ENCODE measurements at places on chromosomes 13 and 19. TPM values are rescaled to one million over a fixed set of nuclear protein-coding genes. Genes with fewer than 3 reads are reported as not detected.
A peak's percentile ranks its signal among the peaks of the same experiment; 100 is the strongest.

The EBI3 gene
- 0.29 TPM for total RNA-seq

The ACTL9 gene
- not detected for total RNA-seq

The TEX101 gene
- total RNA-seq: not detected

The TNNT1 gene
- total RNA-seq: 0.92 TPM

The SERTAD1 gene
- 10.0 TPM for total RNA-seq

The ZNF543 gene
- total RNA-seq: 4.5 TPM

The ZNF208 gene
- total RNA-seq: not detected

The ONECUT3 gene
- total RNA-seq: not detected

The AMH gene
- total RNA-seq: 7.5 TPM

The LENG9 gene
- 2.8 TPM for total RNA-seq

The IFNL1 gene
- not detected for total RNA-seq

The CGB1 gene
- not detected for total RNA-seq

The R3HDM4 gene
- 49.6 TPM for total RNA-seq

The LRRC63 gene
- total RNA-seq: not detected

The ZNF837 gene
- 1.4 TPM for total RNA-seq

DNA sequence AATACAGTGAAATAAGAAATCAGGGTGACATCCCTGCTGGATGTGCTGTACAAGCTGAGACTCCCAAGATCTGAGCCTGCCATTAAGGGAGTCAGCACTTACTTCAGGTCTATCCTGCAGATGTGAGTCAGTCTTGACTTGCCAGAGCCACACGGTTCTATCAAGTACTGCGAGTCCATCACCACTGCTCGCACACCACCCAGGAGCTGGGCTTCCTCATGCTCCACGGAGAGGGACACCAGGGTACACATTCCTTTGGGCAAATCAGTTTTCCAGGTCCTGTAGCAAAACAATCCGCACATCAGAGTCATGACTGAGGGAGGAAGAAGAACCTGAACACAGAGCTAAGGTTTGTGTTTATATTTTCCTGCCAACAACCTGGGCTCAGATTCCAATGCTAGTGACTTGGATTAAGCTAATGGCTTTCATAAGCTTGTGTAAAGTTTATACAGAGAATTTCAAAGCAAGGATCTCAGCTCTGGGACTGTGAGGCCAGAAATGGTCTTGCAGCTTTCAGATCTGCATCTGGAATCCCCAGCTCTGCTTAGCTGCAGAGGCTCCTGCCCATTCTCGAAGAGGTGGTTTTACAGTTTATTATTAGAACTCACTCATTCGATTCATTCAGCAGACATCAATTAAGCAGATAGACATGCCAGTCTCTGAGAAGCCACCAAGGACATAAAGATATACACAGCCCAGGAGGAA lies 90.6 kb downstream of the KL start:
- no peak for DNase-seq

DNA sequence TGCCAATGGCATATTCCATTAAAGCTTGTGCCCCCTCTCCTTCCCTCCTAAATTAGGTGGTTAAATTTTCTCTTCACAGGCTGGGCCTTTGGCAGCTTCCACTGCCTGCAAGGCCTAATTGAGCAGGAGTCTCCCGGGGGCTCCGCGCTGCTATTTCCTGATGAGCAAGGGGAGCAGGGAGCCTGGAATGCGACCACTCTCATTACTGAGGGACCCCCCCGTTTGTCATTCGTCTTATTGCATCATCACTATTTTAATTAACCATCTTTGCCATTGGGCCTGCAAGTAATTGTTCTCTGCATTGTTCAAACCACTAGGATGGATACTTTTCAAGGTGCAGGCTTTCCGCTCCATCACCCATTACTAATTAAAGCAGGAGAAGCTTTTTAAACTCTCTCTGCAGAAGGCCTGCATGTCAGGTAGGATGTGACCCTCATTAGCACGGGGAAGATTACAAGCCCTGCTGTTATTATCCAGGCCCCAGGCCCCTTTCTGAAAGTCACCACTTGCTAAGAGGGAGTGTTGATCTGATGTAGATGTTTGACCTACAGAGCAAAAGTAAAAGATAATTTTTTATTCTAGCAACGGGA lies 142.3 kb downstream of the OXGR1 start:
- no peak for DNase-seq

- peak; percentile 84 for DNase-seq
Observed at GRCh38 chr19:54164369-54165068, 5.0 kb upstream of the LENG1 start.

DNA sequence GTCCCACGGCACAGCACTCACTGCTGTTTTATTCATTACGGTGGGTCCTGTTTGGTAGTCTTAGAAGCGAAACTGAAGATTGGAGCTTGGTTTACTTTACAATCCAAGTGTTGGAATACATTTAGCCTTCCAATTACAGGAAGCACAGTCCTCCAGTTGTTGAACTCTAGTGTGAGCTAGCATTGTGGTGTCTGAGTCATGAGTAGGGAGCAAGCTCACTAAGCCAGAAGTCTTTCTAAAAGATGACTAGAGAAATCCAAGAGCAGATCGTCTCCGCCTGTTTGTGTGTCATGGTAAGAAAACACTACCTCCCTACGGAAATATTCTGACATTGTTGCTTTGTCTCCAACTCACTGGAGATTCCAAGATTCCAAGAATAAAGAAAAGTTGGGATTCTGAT lies 10.1 kb upstream of the SHISA2 start:
- DNase-seq: peak; percentile 14

GRCh38 chr19:49614096-49614833 lies 23.3 kb downstream of the PRR12 start:
- DNase-seq: peak; percentile 94

GRCh38 chr19:47363758-47364531 lies 14.8 kb downstream of the DHX34 start:
- DNase-seq: peak; percentile 85

GRCh38 chr19:40178756-40179155 lies 12.5 kb upstream of the MAP3K10 start:
- DNase-seq: no peak

DNA sequence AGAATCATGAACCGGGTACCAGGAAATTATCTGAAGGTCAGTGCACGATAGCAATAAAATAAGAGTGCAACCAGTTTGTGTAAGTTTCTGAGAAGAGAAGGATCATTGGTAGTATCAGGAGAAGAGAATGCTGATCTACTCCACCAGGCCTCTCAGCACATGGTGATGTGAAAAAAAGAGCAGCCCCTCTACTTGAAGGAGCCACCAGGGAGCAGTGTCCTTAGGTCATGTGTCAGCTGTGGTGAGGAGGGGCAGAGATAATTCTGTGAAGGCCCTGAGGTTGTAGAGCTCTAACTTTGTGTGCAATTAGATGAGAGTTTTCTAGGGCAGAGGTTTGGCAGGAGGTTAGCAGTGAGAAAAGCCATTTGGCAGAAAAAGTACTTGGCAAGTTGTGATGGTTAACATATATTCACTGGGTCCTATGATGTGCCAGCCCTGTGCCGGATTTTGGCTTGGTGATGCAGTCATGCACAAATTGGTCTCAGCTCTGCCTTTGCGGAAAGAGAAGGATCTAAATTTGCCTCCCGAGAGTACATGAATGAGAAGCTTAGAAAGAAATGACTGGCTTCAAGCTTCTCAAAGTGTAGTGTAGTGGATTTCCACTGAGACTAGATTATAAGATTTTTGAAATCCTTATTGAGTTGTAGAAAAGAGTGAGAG lies 19.2 kb upstream of the ZC3H13 start:
- DNase-seq: no peak

GRCh38 chr13:44407379-44407778 lies 33.8 kb downstream of the SERP2 start:
- no peak for DNase-seq

DNA sequence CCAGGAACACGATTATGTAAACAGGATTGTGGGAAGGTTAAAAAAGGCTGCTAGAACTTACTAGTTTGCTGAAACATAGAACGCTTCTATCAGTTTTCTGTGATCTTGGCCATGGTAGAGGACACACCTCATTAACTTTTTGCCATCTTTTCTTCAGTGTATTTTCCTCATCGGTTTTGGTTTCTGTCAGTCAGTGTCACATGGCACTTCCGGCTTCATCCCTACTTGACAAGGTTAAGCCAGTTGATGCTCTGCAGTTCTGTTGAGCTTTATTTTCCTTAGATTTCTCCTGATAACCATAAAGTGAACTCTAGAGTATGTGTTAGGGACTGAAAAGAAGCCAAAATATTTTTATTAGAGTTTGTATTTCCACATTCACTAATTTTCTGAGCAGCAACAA lies 147.5 kb downstream of the NDFIP2 start:
- no peak for DNase-seq

DNA sequence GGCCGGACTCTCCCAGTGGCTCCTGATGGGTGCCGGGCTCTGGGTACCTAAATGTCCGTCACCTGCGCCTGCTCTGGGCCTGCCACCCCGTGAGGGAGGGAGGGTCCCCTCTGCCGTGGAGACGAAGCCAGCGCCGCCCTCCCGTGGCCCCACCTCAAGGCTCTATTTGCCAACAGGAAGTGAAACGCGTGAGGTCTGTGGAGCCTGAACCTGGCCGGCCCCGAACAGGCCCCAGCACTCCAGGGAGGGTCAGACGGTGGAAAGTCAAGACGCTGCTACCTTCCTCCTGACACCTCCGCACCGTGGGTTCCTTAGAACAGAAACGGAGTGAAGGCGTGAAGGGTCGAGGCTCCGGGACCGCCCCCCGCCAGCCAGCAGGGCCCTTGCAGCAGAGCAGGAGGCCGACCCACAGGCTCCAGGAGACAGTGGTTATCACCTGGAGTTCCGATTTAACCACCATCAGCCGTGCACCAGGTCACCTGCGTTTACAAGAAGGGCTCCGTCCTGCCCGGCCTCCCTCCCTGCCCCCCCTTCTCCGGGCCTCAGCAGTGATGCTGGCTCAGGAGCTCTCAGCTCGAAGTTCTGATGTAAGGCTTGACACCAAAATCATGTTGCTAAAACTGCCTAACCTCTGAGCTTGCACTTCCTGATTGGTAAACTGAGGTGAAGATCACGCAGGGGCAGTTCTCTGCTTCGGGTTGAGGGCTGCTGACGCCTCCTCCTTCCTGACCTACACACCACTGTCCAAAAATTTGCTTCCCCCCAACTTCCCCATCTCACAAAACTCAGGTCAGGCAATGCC lies 50.9 kb upstream of the C13orf46 start:
- DNase-seq: no peak

DNA sequence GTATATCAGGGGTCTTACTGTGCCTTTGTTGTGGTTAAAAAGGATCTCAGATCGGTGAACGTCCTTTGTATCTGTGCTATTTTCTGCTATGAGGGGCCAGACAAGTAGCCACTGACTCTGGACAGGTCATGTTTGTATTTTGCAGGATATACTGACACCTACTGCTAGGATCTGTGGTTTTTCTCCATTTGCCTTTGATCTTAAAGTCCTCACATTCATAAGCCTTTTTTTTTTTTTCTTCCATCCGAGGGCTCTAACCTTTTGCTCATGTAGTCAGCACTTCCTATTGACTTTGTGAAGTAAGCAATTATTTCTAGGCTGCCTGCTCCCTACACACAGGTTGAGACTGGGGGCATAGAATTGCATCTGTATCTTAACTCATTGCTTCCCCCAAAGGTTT lies 106.2 kb downstream of the SLITRK5 start:
- no peak for DNase-seq

GRCh38 chr13:59133903-59134302 lies 1029.8 kb downstream of the DIAPH3 start:
- no peak for DNase-seq

DNA sequence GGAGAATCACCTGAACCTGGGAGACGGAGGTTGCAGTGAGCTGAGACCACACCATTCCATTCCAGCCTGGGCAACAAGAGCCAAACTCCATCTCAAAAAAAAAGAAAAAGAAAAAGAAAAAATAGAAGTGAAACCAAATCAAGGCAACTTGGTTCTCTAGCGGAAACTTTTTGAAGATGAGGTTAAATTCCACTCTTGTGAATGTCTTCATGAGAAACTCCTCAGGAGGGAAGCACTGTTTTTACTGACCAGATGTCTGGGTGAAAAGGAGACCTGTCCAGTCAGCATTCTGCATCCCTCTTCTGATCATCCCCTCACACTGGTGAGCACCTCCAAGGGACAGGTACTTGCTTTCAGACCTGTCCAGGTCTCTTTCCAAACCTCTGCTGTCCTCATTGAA lies 15.8 kb downstream of the BRD4 start:
- no peak for DNase-seq

GRCh38 chr19:31595521-31595920 lies 246.3 kb upstream of the TSHZ3 start:
- DNase-seq: no peak

GRCh38 chr13:67224148-67224846 lies 5.8 kb downstream of the PCDH9 start:
- peak; percentile 88 for DNase-seq

DNA sequence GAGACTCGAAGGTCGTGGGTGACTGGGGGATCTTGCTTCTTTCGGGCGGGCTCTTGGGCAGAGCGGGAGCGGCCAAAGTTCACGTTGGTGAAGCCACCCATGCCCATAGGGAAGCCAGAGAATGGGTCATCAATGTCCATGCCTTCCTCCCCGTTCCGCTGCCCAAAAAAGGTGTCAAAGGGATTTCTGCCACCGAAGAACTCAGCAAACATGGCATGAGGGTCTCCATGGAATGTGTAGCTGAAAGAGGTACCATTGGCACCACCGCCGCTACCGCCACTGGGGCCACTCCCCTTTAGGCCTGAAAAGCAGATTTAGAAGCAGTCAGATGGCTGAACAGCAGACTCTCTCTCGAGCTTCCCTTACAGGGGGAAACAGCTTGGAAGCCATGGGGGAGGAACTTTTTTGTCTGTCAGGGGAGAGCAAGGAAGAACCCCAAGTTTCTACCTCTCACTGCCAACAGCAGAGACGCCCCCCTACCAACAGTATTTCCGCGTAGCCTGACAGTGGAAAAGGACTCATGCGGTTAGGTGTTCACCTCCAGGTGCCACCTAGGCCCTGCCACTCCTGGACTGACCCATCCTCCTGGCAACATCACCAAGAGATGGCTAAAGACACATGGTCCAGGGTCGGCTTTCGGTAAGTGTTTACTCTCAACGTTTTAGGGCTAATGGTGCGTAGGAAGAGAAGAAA lies 1.3 kb downstream of the DNAJB1 start:
- peak; percentile 21 for DNase-seq

DNA sequence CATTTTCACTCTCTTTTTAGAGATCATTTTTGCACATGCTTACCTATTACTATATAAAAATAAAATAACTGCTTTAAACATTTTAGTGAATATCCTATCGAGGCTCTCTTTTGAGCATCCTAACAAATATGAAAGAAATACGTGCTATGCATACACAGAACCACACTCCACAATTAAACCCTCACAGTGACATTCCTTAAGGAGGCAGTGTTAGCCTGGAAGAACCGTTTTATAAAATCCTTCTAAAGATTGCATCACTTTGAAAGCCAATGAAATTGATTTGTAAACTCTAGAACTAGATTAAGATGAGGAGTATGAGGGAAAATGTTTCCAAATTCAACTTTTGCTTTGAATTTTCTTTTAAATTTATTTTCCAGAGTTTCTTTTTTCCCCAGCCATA lies 11.1 kb upstream of the ENOX1 start:
- no peak for DNase-seq

- DNase-seq: no peak
Observed at GRCh38 chr13:114325729-114326128, 11.4 kb downstream of the CHAMP1 start.
